ENCODE measurements at places on chromosomes 7 and 10.

DNA sequence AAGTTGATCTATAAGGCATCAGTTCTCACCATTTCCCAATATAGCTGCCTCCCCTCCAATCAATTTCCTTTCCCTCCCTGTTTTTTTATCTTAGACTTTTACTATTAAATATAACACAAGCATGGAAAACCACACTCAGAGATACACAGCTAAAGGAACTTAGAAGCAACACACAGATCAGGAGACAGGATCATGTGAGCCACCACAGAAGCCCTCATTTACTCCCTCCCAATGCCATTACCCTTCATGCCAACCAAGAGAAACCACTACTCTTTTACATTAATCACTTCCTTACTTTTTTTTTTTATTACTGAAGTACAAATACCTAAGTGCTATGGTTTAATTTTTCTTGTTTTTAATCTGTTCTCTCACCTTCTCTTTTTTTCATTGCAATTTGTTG lies 33.0 kb downstream of the COG5 start:
- DNase-seq, result no peak

GRCh38 chr7:159019111-159019510 lies 125.6 kb downstream of the VIPR2 start:
- DNase-seq, result no peak

DNA sequence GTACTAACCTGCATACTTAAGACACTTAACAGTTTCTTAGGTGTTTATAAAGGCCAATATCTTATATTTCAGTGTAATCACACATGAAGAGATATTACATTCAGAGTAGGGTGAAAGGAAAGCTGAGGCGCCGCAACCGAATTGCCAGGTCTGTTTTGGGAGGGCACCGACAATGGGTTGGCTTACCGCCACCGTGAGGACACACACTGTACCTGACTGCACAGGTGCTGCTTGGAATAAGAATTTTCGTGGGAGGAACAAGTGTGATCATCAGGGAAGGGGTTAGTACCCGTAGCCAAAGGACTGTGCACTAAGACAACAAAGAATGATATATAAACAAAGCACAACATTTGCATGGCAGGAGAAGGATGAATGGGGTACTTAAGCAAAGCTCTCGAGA lies 591.8 kb downstream of the SUGCT start:
- DNase-seq, result no peak

DNA sequence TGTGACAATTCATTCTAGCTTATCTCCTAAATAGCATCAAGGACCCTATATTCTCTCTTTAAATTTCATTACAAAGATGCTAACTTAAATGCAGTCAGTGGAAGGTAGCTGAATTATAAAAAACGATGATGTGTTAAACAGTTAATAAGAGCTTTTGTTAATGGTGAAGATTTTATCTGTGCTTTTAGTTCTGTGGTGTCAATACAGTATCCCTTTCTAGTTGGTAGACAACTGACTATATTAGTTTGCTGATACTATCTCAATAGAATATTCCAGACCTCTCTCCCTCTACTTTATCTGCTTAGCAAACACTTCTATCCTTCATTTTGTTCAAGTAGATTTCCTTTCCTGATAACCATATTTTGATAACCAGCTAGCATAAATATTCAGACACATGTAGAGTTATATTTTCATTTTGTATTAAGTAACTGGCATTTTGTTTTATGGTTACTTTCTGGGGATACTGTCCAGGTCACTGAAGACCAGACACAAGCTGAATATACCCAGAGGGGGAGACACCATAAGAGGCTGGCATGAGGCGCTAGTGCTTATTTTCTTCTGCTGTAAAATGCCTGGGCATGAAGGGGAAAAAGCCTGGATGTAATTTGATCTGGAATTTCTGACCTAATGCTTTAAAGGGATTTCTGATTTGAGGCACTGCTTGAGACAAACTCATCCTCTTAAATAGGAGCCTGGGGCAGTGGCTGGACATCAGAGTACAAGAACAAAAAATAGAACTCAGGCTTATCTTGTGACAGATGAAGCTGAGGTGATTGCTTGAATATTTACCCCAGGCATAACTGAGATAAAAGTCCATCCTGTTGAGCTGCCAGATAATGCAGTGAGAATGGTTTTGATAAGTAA lies 197.5 kb downstream of the MALRD1 start:
- no peak for DNase-seq

DNA sequence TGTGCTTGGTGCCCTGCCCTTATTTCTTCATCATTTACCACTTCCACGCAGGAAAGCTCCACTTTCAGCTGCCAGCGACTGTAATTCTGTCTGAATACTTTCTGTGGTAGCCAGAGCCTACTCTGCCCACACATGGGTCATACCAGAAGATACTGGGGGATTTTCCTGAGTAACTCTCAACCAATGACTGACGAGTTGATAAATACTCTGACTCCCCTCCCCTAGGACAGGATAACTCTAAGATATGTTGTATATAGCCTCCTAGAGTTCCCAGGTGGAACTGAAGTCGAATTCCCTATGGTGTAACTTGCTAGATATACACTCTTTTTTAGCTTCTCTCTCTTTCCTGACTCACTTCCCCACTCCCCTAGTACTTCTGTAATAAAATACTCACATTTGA lies 29.8 kb downstream of the SEM1 start:
- DNase-seq, result no peak

- DNase-seq, result no peak
Observed at GRCh38 chr7:151514461-151515275, 5.0 kb downstream of the RHEB start.

GRCh38 chr7:37285706-37286453 lies 162.8 kb downstream of the ELMO1 start:
- DNase-seq, result no peak

- DNase-seq, result no peak
Observed at GRCh38 chr10:116120688-116121455, 152.1 kb downstream of the GFRA1 start.

DNA sequence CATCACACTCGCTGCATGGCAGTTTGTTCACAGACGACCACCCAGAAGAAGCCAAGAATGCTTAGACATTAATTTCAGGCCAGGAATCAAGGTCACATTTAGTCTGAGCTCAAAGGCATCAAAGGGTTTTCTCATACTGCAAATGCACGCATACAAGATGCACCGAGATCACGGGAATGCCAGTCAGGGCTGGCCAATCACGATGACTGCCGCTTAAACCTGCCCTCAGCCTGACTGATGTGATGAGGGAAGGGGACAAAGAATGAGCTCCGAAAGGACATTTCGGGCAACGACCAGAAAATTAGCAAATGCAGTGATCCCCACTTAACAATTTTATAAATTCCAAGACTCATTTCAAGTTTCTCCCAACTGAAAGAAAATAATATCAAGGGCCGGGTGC lies 20.2 kb downstream of the CTBP2 start:
- no peak for DNase-seq

- no peak for DNase-seq
Observed at GRCh38 chr7:140019172-140019571, 43.6 kb downstream of the PARP12 start.

DNA sequence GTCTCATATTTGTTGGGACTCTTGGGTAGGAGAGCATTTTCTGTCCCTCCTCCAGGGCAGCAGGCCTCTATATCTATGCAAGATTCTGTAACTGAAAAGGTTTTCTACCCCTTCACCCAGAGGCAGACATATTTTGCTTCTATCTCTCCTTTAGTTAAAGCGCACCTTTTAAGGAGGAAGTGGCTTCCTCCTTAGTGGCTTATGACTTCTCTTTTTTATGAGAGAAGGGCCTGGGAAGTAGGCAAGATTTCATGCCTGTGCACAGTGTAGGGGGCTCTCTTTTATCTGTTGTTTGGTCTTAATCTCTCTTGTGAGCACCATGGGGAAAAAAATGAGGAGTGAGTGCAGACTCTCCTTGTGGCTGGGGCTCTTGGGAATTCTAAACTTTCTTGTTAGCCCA lies 122.1 kb downstream of the LRMDA start:
- no peak for DNase-seq

- DNase-seq, result no peak
Observed at GRCh38 chr10:11901833-11902475, 78.8 kb downstream of the PROSER2 start.

GRCh38 chr10:78602201-78602932 lies 466.4 kb upstream of the ZMIZ1 start:
- no peak for DNase-seq

GRCh38 chr10:101230183-101230917 lies 1.1 kb upstream of the LBX1 start:
- DNase-seq, result no peak

DNA sequence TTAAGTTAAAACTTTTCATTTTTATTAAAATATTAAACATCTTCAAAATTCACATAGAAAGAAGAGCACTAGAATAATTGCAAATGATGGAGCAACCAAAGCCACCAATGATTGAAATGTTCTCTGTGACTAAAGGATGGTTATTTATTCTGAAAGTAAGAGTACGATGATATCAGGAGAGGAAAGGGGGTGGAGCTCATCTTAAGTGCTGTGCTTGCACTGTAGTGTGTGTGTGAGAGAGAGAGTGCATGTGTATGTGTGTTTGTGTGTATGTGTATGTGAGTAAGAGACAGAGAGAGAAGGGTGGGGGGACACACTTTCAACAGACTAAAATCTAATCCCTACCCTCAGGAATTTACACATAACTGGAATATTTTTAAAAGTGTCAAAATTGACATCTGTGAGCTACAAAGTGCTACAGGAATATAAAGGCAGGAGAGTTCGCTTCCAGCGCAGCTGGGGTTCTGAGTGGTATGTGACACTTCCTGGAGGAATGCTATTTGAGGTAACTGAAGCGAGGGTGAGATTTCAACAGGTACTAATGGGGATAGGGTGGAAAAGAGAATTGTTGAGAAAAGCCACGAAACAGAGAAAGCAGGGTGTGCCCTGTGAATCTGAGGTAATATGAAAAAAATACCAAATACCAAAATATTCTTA lies 57.2 kb upstream of the SMNDC1 start:
- DNase-seq, result no peak

GRCh38 chr10:90964781-90965465 lies 44.0 kb upstream of the ANKRD1 start:
- no peak for DNase-seq

GRCh38 chr7:23207021-23207420 lies 25.2 kb downstream of the NUP42 start:
- no peak for DNase-seq

DNA sequence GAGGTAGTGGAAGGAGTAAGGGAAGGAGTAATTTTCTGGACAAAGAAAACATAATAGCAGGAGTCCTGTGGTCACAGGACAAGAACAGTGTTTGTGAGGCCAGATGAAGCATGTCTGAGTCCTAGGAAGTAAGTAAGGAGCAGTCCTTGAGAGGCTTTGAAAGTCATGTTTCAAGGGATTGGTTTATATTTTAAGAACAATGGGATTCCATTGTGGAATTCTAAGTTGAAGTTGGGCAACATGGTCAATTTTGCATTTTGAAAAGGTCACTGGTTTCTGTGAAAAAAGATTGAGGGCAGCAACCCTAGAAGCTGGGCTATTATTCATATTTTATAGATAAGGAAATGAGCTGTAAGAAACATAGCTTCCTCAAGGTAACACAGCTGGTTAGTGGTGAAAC lies 10.8 kb upstream of the SLC25A28 start:
- DNase-seq, result no peak

DNA sequence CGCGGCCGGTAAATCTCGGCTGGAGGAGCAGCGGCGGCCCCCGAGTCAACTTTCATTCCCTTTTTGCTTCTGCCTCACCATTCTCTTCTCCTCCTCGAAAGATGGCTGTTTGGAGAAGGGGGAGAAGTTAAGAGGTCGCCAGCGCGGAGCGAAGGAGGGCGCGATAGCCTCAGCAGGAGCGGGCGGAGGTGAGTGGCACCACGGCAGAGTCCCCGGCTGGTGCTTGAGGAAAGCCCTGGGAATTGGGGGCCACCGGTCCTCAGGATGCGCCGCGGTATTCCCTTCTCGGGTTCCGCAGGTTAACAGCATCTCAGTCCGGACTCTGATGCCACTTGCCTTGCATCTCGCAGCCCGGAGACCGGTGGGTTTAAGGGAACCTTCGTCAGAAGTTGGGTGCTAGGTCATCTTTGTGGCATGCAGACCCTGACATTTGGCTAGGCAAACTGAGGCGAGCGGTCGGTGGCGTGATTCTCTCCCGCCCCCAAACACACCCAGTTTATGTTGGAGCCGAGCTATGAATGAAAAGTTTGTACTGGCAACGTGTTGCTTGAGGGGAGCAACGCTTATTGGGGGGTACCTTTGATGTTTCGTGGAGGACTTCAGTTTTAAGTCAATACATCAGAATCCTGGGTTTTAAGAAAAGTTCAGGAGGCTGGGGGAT lies 59.5 kb upstream of the PRPS1L1 start:
- DNase-seq, result no peak

GRCh38 chr7:7897949-7898515 lies 70.6 kb upstream of the GLCCI1 start:
- no peak for DNase-seq

DNA sequence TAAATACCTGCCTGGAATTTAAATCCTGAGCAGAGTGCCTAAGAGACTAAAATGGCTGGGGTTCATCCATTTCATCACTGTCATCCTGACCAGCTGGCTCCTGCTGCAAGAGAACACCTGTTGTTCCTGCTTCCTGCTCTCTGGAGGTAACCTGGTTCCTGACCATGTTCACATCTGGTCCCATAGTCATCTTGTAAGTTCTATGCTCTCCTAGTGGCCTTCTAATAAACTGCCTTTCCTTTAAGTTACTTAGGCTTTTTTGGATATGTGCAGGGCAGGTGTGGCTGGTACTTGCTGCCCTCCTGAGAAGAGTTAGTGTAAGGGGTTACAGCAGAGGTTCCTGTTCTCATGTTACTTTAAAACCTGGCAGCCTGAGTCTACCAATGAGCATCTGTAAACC lies 80.0 kb downstream of the NRCAM start:
- no peak for DNase-seq

- peak; percentile 65 for DNase-seq
Observed at GRCh38 chr10:17742918-17743317, 9.1 kb upstream of the TMEM236 start.

DNA sequence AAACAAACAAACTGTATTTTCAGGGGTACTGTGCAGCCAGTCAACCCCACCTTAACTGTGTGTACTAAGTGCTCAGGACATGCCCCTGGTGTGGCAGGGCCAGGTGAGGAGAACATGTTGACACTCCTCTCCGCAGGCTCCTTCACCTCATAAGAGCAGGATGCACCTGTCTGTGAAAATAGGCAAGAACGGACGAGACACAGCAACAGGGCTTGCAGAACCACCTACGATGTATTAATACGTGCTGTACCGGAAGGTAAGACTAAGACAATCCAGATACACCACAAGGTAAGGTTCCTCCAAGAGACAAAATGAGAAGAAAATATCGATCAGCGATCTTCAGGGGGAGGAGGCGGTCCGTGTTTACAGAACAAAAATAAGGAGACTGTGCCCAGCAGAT lies 65.8 kb upstream of the CAMK2B start:
- DNase-seq, result no peak

GRCh38 chr10:66505003-66505657 lies 420.7 kb upstream of the LRRTM3 start:
- DNase-seq, result no peak

Measured in T-helper 17 cell (primary cell).